ENCODE measurements at places on chromosomes 13 and 19.

DNA sequence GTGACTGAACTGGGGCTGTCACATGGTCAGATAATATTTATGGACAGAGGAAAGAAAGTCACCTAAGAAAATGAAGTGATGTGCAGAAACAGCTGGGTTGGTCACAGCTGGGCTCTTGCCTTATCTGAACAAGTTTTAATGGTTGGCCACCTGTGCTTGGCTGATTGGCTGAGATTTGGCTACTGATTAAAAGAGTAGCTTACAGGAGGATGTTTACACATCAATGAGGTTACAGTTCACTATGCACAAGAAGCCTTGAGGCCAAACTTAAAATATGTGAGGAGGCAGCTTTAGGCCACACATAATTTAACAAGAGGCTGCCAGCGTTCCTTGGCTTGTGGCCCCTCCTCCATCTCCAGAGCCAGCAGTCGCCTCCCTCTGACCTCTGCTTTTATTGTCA lies 99.2 kb upstream of the C1QTNF9B start:
- no peak for DNase-seq

- no peak for DNase-seq
Observed at GRCh38 chr13:73250061-73250460, 191.3 kb downstream of the KLF5 start.

DNA sequence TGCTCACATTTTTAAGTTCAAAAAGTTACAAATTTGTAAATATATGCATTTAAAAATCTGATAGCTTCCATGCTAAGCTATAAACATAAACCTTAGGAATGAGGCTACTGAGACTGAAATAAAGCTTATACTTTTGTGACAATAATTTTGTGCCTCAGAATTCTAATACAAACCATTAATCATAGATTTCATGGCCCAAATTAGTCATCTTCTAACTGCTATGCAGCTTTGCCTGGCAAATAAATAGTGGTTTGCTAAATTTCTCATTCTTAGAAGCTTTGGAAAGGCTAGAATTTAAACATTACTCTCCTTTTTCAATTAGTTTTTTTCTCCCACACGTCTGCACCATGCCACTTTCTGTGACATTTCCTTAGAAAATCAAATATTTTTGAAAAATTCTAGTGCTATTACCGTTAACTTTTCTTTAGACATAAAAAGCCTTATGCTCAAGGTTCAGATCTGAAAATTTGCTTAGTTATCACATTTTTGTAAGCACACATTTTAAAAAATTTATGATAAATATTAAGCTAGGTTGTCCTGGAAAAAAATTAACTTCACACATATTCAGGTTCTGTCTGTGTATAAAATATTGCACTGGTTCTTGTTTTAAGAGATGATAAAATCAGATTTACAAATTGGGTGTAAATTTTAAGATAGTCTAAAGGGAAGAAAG lies 46.9 kb downstream of the FNDC3A start:
- no peak for DNase-seq

GRCh38 chr13:42361701-42362100 lies 89.7 kb downstream of the AKAP11 start:
- no peak for DNase-seq

Measured in RWPE1 (cell line).